CD8-positive, alpha-beta memory T cell (primary cell): ENCODE measurements at places on chromosomes 2 and 18. TPM values are rescaled to one million over a fixed set of nuclear protein-coding genes. Genes with fewer than 3 reads are reported as not detected.

The HMSD gene
- polyA plus RNA-seq: not detected

The G6PC2 gene
- polyA plus RNA-seq: not detected

The CRYBA2 gene
- polyA plus RNA-seq: not detected

The CCDC85A gene
- polyA plus RNA-seq: not detected
